ENCODE measurements at places on chromosomes 2 and 18.

- no peak for DNase-seq
Measured at GRCh38 chr2:58350484-58350883, 109.4 kb upstream of the FANCL start.

DNA sequence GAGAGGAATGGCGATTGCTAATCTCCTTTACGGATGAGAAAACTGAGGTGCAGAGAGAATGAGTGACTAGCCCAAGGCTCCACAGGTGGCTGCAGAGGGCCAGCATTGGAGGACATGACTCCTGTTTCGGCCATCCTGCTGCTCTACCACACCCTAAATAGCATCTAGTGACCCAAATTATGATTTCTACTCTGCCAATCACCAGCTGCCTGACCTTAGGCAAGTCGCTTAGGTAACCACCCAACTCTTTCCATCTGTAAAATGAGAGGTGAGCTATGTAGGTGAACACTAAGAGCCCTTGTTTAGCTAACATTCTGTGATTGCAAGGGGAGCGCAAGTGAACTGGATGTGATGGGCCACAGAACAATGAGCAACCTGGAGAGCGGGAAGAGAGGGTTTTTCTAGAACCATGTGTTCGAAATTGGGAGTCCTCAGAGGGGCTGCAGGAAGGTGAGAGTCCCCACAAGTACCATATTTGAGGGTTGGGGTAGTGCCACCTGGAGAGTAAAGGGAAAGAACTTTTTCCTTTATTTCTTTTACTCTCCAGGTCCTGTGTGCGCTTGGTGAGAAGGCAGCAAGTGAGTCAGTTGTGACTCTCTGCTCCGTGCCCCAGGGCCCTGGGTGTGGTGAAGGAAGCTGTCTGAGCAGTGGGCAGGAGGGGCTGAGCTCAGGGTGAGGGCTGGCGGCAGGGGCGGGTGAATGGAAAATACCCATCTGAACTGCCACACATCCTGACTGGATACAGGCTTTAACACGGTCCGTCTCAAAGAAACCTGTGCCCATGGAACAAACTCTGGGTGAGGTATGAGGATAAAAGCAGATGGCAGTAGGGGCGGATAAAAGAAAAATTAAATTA lies 2.4 kb downstream of the CYP27C1 start:
- no peak for DNase-seq

- DNase-seq = no peak
Measured at GRCh38 chr2:213766465-213766901, 482.2 kb downstream of the SPAG16 start.

DNA sequence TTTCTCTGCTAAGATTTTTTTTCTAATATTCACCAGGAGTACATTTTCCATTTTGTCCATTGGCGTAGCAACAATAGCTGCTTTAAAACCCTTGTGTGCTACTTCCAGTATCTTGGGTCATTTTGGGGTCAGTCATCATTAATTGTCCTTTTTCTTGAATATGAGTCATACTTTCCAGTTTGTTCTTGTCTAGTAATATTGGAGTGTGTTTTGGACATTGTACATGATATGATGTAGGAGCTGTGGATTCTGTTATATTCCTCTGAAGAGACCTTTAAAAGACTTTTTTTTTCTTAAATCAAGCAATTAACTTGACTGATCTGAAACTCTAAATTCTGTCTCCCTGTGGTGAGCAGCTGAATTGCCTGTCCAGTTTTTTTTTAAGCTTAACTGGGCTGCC lies 40.8 kb downstream of the AGPS start:
- no peak for DNase-seq

- no peak for DNase-seq
Measured at GRCh38 chr2:61700464-61700863, 153.4 kb downstream of the FAM161A start.

GRCh38 chr18:68679528-68679927 lies 35.4 kb downstream of the TMX3 start:
- no peak for DNase-seq

DNA sequence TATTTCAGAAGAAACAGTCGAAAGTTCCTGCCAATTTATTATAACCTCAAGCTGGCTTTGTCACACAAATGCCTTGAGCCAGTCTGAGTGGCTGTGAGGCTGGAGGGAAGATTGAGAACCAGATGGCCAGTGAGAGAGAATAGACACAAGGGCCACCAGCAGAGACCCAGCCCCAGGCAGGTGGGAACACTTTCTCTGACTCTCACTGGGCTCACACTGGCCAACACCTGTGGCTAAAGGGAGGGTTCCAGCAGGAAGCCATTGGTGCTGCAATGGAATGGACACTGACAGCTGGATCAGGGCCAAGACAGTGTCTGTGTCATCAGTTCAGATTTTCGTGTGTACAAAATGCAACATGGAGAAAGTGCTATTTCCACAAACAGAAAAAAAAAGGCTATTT lies 29.9 kb downstream of the LOXHD1 start:
- DNase-seq = no peak

All from activated CD8-positive, alpha-beta memory T cell treated with anti-CD3 and anti-CD28 coated beads for 48 hours (primary cell).